ENCODE measurements at places on chromosomes 16 and 17.

DNA sequence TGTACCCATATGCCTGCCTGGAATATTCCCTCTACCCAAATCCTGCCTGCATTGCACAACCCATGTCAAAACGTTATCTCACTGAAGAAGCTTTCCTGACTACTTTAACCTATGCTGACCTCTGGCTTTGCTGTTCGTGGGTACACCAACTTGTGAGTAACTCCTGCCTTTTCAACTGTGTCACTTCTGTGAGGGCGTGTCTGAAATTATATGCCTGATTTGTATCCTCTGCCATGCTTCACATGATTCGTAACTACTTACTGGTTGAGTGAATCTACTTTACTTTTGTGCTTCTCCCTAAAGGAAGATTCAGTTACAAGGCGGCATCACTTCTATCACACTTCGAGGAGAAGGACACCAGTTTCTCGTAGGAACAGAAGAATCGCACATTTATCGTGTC is 33.3 kb upstream of the USP43 start:
- DNase-seq, result no peak

DNA sequence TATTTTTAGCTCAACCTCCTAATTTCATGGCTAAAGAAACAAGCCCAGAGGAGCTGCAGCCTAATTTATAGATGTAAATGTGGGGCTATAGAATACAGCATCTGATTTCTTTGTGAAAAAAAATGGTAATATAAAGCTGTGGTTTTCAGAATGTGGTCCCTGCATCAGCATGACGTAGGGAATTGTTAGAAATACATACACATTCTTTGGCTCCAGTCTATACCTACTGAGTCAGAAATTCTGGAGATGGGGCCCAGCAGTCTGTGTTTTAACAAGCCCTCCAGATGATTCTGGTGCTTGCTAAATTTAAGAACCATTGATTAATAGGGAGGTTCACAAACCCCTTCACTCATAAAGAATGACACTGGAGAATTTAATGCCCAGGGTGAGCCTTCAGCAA is 18.1 kb upstream of the MYH8 start:
- DNase-seq, result no peak

GRCh38 chr17:83189044-83190003 is 109.9 kb downstream of the METRNL start:
- DNase-seq, result peak; percentile 96

DNA sequence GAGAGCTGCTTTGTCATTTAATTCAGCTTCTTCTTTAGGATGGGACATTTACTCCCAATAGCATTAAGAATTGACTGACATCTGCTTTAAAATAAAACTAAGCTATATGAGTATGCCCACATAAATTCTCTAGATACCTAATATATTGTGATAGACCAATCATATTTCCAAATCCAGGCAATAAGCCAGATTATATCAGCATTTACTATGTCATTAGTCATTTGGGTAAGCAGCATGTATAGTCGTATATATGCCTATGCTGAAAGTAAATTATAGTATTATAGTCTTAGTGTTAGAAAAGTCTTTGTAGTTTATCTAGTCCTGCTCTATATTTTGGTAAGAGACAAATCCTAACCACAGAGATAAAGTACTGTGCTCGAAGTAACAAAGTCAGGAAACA is 958.1 kb downstream of the KCNJ2 start:
- DNase-seq, result no peak

GRCh38 chr16:21663889-21664647 is at the start of gene OTOA:
TSS of gene OTOA (plus strand) at chr16:21663968. CDS start at chr16:21678515, 14,547 bp downstream.
- DNase-seq, result no peak

DNA sequence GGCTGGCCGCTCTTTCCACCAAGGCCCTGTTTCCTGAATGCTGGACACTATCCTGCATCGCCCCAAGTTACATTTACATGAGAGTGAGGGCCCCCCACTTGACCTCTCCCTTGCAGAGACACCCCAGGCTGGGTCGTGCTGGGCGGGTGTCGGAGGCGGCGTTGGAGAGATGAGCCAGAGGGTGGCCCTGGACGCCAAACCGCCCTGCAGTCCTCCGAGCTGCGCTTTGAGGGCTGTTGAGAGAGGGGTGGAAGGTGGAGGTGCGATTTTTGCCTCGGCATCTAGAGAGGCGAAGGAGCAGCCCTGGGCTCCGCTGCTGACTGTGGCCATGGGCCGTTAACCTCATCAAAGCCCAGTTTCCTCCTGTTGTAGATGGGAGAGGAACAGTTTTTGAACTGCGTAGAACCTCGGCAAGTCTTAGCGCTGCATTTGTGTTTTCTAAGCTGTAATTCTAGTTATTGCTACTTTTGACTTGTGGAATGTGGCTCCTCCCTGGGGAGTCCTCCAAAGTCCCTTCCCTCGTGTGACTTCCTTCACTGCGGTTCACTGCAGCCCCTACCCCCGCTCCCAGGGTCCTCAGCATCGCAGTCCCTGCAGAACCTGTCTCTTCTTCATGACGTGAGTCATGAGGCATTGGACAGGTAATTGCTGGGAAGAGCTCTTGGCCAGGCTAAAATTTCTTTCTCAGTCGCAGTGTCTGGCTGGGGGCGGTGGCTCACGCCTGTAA is 986 bp upstream of the ELOB start:
- peak; percentile 33 for DNase-seq

- no peak for DNase-seq
Observed at GRCh38 chr16:85979605-85980004, 80.6 kb downstream of the IRF8 start.

GRCh38 chr17:55426851-55427586 is 5.4 kb upstream of the MMD start:
- no peak for DNase-seq

DNA sequence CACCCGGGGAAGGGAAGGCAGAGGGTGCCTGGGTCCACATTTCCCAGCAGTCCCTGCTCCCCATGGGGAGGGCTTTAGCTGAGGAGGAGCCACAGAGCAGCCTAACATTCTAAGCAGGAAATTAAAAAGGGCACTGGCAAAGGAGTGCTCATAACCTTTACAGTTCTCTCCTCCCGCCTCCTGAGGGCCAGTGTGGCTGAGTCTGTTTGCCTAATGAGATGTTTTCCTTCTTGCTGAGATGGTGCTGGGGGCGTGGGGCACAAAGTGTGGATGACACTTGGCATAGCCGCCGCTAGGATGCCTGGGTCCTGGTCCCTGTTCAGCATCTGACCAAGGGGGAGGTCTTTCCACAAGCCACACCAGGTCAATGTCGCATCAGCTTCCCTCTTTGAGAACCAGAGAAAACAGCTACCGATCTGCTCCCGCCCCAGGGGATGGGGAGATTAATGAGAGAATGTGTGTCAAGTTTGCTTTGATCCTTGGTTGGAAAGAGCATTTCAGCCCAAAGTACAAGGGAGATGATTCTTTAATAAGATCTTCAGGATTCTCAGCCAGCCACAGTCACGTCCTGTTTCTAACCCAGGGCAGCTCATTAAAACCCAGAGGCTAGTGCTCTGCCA is 5.8 kb downstream of the KIF18B start:
- no peak for DNase-seq

GRCh38 chr17:57135026-57135788 is 50.2 kb downstream of the AKAP1 start:
- no peak for DNase-seq

GRCh38 chr16:24497440-24497839 is 41.9 kb upstream of the RBBP6 start:
- peak; percentile 15 for DNase-seq

GRCh38 chr16:56628486-56629350 is 3.1 kb downstream of the MT1E start:
- no peak for DNase-seq

DNA sequence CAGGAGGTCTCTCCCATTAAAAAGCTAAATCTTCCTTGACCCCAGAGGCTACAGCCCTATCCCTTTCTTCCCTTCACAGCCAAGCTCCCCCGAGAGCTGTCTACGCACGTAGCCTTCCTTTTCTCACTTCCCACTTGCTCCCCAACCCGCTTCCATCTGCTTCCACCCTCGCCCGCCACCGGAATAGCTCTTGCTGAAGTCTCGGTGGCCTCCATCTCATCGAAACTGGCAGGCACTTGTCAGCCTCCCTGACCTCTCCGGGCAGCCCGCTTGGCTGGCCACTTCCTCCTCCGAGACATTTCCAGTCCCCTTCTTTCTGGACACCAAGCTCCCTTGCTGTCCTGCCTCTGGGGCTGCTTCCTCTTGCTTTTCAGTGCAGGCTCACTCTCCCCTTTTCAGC is 10.7 kb upstream of the EPOP start:
- no peak for DNase-seq

DNA sequence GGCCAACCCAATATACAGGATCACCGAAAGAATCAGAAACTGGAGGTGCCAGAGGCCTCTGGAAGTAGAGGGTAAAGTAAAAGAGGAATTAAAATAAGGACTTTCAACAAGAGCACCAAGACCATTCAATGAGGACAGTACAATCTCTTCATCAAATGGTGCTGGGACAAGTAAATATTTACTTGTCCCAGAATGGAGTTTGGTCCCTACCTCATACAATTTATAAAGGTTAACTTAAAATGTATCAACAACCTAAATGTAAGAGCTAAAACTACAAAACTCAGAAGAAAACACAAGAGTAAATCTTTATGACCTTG is 56.5 kb downstream of the USP31 start:
- no peak for DNase-seq

- DNase-seq, result peak; percentile 78
Observed at GRCh38 chr17:50184611-50185398, 16.6 kb downstream of the COL1A1 start.

GRCh38 chr16:57284209-57284951 is at the start of gene PLLP:
TSS of gene PLLP (minus strand) at chr16:57284672. CDS start at chr16:57284540, 132 bp downstream.
- DNase-seq, result peak; percentile 26

DNA sequence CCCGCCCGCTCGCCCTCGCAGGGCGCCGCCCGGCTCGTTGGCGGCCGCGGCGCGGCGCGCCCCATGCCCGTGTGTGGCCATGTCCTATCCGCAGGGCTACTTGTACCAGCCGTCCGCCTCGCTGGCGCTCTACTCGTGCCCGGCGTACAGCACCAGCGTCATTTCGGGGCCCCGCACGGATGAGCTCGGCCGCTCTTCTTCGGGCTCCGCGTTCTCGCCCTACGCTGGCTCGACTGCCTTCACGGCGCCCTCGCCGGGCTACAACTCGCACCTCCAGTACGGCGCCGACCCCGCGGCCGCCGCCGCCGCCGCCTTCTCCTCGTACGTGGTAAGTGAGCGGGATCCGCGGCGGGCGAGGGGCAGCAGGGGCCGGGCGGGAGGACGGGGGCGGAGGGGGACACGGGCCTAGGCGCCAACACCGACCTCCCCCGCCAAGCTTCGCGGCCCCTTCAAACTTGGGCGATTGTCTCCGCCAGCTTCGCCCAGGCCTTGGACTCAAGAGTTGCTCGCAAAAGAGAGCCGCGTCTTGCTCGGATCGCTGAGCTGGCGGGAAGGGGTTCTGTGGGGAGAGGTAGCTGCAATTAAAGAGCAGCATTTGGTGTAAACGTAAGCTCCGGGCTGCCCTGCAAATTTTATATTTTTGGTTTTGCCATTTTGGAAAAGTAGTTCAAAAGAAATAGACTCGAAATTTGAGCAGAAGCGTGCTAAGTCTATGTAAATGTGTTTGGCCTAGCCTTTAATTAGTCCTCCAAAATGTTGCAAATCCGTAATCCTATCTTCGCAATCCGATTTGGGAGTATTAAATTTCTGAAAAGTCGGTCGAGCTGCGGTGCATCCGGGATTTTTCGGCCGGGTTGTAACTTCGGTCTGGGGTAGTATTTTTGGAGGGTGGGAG is 702 bp downstream of the IRX5 start:
- peak; percentile 59 for DNase-seq

- no peak for DNase-seq
Observed at GRCh38 chr17:31200287-31200686, 96.8 kb downstream of the OMG start.

- DNase-seq, result no peak
Observed at GRCh38 chr17:44967907-44968224, 237 bp downstream of the C1QL1 start.

GRCh38 chr17:76462556-76463290 is 4.7 kb upstream of the AANAT start:
- DNase-seq, result no peak

DNA sequence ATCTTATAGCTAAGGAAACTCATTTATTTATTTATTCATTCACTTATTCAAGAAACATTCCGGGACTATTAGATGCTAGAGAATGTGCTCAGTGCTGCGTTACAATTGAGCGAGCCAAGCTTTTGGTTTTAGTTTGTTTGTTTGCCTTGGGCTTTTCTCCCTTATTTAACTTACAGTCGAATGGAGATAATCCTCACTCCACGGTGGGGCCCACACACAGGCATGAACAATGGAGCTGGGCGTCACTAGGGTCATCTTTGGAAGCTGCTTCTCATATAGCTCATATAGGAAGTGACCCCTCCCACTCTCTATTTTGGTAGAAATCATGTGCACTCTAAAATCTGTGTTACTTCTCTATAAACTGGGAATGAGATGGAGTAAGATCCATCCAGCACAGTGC is 210.0 kb downstream of the TMEM114 start:
- no peak for DNase-seq

GRCh38 chr16:51166541-51166940 is 15.5 kb upstream of the SALL1 start:
- peak; percentile 71 for DNase-seq

Data from fibroblast of skin of back (primary cell).